ENCODE measurements at places on chromosomes 3 and 15. TPM values are rescaled to one million over a fixed set of nuclear protein-coding genes. Genes with fewer than 3 reads are reported as not detected.

The C15orf62 gene
- total RNA-seq = 0.19 TPM

The SCG5 gene
- total RNA-seq = 14.7 TPM

The SLC12A1 gene
- total RNA-seq = not detected

The DET1 gene
- total RNA-seq = 3.7 TPM

The RLBP1 gene
- not detected for total RNA-seq

The ARIH2 gene
- total RNA-seq = 93.6 TPM

DNA sequence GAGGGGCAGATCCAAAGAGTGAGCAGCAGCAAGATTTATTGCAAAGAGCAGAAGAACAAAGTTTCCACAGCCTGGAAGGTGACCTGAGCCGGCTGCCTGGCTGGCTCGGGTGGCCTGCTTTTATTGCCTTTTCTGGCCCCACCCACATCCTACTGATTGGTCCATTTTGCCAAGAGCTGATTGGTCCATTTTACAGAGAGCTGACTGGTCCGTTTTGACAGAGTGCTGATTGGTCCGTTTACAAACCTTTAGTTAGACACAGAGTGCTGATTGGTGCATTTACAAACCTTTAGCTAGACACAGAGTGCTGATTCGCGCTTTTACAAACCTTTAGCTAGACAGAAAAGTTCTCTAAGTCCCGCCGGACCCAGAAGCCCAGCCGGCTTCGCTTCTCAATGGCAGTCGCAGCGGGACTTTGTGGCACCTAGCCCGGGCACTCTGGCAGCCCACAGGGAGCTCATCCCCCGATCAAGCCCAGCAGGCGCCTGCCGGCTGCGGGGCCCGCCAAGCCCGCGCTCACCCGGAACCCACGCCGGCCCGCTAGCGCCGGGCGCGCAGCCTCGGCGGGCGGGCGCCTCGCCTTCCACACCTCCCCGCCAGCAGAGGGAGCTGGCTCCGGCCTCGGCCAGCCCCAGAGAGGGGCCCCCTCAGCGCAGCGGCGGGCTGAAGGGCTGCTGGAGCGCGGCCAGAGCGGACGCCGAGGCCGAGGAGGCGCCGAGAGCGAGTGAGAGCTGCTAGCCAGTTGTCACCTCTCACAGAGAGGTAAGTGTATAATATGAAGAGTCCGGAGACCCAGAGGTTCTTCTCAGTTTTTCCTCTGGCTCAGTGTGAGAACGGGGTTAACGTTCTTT, 339.2 kb downstream of the CHL1 start:
- no peak for DNase-seq

DNA sequence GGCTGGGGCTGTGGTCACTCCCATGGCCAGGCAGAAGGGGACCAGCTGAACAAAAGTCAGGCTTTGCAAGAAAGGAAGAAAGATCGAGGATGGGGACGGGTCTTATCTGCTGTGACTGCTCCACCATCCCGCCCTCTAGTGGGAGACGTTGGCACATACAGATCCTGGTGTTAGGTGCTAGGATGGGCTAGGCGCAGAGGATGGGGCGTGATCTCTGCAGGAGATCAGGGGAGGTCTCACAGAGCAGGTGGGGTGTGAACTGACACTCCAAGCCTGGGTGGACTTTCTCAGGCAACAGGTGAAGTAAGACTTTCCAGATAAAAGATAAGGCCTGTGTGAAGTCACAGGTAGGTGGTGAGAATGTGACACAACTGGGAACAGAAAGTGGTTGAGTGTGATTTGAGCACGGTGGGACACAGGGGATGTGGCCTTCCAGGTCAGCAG, 141.9 kb upstream of the SMAD3 start:
- DNase-seq = no peak

DNA sequence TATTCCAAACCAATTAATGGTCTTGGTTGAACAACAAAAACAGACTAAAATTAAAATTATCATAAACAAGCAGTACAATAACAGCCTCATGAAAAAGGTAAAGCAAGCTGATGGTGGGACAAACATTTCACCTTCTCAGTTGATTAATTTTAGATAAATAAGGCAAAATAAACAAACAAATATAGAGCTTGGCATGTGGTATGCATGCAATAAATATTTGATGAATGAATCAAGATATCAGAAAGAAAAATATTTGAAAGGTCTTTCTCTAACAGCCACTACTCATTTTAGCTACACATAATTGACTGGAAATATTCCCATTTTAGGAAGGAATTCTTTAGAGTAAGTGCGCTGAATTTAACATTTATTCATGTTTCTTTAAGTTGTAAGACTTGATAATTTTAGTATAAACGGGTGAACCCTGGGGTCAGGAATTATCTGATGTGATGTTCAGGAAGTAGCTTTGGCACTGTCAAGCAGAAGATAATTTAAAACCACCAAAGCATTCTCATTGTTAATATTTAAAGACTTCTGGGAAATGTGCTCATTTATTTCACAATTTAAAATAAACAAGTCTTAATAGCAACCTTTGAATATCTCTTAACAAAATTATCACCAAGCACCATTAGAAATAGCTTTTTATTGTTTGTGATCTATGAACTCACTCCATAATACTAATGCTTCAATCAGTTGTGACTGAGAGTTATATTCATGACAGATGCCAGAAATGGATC, 372.3 kb upstream of the TGFBR2 start:
- no peak for DNase-seq

DNA sequence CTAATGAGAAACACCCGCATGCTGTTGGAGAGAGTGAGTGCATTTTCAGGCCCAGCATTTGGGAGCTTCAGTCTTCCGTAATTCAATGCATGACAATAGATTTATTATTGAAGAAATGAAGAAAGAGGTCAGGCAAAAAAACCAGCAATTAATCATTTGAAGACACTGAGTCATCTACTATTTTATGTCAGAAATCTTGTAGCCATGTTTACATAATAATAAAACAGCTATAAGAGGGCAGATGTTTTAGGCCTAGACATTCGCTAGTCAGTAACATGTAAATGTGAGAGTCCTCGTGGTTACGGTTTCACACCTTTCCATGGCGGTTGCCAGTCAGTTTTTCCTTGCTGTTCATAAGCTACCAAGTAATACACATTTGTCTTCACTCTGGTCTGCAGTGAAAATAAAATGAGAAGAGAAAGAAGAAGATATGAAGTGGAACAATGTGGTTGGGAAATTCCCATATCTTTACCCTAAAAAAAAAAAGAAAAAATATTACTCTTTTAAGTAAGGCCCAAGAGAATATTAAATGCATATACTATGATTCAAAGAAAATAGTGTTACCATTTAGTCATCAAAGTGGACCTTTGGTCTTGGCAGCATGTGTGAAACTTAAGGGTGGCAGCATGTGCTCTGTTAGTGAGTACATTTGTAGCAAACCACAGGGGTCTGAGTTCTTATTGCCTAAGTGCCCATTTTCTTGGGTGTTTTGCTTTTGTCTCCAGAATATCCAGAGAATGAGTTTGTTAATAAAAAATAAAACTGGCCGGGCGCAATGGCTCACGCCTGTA, 140.5 kb upstream of the TBL1XR1 start:
- DNase-seq = peak; percentile 85

DNA sequence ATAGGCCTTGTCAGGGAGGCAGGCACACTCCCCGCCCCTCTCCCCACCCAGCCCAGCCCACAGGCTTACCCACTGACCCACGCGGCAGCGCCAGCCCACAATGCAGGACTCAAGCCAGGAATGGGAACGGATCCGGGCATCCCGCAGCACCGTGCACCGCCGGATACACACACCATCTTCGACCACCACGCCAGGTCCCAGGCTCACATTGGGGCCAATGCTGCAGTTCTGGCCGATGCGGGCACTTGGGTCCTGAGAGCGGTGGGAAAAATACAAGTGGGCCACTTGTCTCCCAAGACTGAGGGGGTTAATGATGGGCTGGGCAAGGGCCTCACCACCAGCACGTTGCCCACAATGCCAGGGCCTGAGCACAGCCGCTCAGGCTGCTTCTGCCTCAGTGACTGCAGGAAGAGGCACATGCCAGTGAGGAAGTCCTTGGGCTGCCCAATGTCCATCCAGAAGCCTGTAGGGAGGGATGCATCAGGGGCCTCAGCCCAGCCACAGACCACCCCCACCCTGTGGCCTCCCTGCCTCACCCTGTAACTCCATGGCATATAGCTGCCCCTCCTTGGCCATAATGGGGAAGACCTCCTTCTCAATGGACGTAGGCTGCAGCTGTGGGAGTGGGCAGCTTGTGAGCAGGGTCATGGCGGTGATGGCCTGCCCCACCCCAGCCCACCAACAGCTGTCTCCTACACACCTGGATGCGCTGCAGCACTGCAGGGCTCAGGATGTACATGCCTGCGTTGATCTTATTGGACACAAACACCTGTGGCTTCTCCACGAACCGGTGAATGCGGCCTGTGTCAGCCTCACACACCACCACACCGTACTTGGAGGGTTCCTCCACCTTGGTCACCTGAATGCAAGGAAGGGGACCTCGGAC, 1.6 kb downstream of the GMPPB start:
- DNase-seq = no peak

DNA sequence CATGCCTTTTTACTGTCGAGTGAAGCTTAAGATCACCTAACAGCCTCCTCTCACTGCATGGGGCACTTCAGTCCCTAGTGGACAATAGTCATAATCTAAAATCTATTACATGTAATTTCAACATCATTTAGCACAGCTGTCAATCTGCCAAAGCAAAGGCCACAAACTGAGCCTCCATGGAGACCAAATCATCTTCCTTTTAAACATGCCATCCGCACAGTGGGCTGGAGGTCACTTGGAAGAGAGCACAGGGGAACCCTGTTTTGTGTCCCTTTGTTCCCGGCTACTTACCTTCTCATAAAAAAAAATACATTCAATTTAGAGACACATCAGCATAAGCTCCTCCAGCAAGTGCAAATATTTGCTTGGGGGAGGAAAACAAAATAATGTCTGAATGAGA, 167.3 kb downstream of the SQOR start:
- DNase-seq = no peak

DNA sequence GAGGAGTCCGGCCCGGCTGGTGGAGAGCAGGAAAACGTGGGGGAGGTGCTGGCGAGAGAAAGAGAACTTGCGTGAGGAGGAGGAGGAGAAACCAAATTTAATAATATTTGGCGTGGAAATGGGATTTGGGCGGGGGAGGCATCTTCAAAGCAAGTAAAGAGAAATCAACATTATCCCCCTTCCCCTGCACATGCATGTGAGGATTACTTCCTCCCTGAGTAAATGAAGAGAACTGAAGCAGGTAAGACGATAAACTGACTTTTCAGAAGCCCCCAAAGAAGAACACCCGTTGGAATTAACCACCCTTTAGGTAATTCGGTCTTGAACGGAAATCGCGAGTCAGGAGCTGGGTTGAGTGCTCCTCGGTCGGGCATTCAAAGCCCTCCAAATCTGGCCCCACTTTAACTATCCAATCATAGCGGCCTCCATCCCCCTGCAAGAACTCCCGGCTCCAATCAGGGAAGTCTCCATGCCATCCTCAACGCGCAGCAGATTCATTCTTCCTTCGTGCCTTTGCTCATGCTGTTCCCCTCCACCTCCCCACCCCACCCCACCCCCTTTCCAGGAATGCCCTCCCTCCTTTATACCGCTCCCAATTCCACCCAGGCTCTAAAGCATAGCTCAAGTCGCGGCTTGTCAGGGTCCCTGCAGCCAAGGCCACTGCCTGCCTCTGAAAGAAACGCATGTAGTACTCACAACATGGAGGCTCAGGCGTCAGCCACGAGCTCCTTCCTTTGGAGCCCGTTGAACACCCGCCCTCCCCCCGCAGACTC, 545 bp upstream of the RFX7 start:
- peak; percentile 79 for DNase-seq

DNA sequence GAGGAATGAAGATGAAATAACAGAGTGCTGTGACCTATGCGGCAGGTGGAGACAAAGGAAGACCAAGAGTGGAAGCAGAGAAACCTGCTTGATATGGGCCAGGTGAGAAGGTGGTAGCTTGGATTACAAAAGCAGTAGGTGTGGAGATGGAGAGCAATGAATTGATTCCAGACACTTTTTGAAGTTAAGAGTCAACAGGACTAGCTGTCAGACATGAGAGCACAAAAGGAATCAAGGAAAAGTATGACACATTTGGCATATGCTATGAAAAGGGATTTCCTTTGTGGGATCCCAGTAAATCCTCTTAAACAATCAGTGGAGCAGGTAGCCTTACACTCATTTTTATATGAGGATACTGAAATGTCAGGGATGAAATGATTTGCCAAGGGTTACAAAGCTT, 160.5 kb downstream of the GREM1 start:
- DNase-seq = no peak

- no peak for DNase-seq
Observed at GRCh38 chr3:56819016-56819809, 17.5 kb upstream of the ARHGEF3 start.

GRCh38 chr3:2701471-2701870, 408.7 kb downstream of the IL5RA start:
- no peak for DNase-seq

- no peak for DNase-seq
Observed at GRCh38 chr3:132407025-132407424, 10.3 kb upstream of the DNAJC13 start.

GRCh38 chr3:22835041-22835440, 368.1 kb upstream of the UBE2E2 start:
- no peak for DNase-seq

DNA sequence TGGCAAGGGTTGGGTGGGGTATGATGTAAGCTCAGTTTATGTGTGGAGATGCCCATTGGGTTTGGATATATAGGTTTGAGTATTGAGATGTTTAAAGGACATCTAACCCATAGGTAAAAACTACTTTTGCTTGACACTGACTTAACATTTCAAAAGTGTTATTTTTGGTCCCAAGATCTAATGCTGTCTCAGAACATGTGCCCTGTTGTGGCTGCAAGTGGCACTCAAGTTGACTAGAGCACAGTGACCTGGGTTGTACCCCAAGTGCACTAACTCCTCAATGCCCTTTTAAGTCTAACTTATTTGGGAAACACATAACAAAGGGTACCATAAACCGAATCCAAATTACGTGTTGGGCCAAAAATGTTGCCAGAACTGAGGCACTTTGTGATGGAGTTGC, 56.5 kb upstream of the CCR4 start:
- DNase-seq = no peak

- DNase-seq = peak; percentile 38
Observed at GRCh38 chr3:194062830-194063229, 73.1 kb upstream of the HES1 start.

DNA sequence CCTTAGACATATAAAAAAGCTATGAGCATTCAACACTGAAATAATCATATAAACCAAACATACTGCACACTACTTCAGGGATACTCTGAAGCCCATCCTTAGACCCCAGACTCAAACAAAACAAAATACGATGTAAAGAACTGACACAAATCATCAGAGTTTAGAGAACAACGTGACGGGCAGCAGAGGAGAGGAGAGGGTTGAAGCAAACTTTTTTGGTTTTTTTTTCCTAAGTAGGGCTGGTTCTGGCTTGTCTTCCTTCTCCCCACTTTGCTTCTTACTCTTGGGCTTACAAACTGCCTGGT, 34.7 kb downstream of the GAP43 start:
- no peak for DNase-seq
